ENCODE measurements at places on chromosomes 3 and 15.

DNA sequence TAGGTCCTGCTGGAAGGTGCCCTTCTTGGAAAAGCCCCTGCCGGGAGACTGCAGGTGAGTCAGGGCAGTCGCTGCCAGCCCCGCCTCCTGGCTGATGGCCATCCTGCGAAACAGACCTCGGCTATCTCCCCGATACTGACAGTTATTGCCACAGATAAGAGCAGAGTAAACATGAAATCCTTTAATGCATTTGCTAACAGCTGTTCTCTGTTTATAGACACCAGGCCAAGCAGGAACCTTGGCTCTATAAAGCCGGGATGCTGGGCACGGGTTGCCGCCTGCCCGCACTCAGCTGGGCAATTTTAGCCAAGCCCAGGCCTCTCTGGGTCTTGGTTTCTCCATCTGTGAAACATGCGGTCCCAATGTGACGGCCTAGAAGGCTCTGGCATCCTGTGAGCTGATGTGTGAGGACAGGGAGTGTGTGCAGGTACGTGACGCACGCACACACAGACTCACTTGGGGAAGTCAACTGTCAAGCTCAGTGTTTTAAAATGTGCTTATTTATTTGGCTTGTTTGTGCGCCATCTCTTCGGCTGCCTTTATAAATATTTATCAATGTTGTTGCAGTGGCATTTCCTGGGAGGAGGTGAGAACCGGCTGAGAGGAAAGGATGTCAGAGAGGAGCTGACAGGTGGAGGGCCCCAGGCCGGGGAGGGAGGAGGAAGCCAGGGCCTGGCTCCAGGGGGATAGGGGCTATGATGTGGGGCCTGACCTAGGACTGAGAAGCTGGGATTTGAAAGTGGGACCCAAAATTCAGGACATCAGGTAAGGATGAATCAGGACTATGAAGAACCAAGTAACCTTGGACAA, 50.8 kb upstream of the PRR23E start:
- no peak for DNase-seq

- no peak for DNase-seq
These were observed 5.5 kb downstream of the CPLX3 start for GRCh38 chr15:74831813-74832495.

- no peak for DNase-seq
These were observed 43.2 kb upstream of the ACKR4 start for GRCh38 chr3:132553826-132554225.

DNA sequence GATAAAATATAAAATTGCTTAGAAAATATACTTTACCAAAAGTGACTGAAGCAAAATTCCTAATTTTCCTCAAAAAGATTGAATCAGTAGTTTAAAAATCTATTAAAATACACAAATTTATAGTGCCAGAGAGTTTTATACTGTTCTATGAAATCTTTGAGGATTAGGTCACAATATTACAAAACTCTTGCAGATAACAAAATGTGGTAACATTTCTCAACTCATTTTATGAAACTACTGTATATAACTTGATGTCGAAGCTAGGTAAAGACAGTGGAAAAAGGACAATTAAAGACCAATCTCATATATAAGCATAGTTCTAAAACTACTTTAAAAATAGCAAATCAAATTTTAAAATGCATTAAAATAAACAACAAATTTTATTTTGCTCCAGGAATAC, 15.9 kb downstream of the VEPH1 start:
- no peak for DNase-seq

DNA sequence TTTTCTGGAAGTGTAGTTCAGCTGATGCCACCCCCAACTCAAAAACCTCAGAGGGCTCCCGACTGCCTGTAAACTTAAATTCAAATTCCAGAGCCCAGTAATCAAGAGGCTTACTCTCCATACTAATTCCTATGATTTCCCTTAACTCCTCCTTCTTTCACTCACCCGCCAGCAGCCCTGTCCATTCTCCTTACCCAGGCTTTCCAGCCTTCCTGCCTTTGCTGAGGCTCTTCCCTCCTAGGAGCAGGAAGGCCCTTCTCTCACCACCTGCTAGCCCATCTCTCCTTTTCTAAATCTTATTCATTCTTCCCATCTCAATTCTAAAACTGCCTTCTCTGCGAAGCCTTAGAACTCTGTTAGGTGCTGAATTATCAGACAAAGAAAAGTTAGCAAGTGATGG, 30.4 kb downstream of the RORA start:
- DNase-seq, result no peak

- no peak for DNase-seq
These were observed 47.5 kb downstream of the DNASE1L3 start for GRCh38 chr3:58163234-58163633.

DNA sequence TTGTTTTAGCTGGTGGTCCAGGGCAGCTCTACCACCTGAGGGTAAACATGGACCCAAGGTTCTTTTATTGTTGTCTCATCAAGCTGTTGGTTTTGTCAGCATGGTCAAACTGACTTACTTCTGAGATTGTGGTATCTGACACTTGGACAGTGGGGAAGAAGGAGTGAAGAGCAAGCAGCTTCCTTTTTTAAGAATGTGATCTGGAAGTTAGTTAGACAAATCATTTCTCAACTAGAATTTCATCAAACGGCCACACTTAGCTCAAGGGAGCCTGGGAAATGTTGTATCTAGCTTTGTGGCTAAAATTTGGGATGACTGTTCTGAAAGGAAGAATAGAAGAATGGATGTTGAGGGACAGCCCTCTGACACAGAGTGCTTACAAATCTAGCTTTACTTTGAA, 215.2 kb downstream of the ZNF621 start:
- DNase-seq, result no peak

DNA sequence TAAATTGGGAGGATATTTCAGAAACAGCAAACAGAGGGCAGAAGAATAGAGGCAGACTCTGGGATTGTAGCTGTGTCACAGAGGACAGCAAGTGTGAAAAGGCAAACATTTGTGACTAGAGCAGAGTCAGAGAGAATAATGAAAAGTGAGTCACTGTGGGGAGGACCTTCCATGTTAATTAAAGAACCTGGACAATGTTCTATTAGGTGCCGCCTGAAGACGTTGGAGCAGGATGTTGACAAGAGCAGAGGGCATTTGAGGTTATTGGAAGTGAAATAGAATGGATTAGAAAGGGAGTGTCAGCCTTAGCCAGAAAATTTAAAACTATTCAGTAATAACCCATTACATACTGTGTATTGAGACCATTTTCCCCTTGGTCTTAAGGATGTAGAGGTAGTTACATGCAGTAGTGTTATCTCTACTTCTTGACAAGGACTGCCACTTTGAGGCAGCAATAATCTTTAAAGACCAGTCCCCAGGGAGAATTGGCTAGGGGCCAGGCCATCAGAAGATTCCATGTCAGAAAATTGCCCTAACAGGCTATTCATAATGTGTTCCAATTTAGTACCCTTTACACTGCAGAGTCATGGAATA, 5.8 kb downstream of the ACKR2 start:
- DNase-seq, result no peak

GRCh38 chr15:101088788-101089578, 162.9 kb downstream of the CHSY1 start:
- peak; percentile 33 for DNase-seq

DNA sequence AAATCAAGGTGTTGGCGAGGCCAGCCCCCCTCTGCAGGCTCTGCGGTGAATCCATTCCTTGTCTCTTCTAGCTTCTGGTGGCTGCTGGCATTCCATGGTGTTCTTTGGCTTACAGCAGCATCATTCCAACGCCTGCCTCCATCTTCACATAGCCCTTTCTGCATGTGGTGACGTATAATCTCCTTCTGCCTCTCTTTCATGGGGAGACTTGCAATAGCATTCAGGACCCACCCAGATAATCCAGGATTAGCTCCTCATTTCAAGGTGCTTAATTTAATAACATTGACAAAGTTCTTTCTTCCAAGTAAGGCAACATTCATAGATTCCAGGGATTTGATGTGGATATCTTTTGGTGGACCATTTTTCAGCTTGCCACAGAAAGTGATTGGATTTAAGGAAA, 35.8 kb downstream of the ISG20 start:
- DNase-seq, result no peak

- no peak for DNase-seq
These were observed 96.5 kb downstream of the FSIP1 start for GRCh38 chr15:39685999-39686613.

DNA sequence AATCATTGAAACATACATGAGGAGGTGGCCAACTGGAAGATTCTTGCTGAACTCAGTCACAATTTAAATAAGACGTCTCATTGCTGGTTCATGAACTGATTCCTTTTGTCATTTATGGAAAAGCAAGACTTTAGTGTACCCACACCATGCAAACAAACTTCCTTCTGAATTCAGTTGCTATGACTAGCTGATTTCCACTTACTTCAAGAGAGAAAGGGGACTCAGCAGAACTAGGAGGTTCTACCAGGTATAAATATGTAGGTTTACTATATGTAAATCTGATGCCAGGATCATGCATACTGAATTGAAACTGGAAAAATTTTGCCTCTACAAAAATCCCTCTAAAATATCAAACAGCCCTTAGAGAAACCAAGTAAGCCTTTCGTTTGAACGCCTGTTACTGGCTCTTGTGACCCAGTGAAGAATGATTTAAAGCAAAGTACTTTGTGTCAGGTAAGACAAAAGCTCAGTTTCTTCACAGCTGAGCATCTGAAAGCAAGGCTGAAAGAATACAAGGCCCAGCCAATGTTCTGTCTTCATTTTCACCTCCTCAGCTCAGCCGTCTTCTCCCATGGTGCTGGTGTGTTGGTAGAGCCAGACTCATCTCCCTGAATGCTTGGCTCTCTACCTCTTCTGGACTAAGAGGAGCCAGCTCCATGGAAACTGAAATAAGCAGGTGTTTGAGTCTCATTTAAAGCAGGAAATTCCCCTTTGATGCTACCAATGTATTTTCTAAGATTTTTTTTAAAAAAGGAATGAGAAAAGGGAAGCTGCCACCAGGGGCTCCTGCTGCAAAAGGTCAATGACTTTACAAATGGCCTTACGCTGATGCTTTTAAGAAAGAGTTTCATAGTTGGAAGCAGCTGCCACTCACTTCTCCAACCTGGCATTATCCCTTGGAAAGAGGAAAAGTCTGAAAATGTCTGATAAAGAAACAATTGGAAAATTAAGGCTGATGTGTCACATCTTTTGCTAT, 301.6 kb downstream of the EFHB start:
- no peak for DNase-seq

DNA sequence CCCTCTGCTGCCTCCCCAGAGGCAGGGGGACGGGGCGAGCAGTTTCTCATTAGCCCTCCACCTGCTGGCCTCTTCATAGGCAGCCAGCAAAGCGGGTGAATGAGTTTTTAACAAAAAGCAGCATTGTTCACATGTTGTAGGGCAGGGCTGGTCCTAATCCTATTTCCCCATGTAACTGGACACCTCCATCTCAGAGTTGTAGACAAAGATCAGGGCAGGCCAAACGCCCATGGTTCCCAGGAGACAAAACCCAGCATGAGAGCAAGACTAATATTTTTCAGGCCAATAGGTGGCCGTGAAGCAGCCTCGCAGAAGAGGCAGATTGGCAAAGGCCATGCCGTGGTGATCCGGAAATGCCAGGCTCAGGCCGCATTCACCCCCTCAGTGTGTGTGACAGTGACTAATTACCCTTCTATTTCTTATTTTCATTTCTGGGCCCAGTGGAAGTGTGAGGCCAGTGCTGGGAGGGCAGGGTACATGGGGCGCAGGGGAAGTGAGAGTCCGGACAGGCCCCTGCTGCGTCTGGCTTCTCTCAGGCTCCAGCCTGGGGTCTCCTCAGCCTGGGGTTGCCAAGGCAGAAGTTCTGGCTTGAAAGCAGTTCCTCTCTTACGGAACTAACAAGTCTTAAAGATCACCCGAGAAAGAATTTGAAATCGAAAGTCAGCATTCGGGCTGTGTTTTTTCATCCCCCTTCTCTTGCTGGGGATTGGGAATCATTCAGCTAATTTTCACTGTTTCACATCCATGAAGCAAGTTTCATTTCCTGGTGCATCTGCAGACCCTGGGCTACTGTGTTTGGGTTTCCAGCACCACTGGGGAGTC, 64.8 kb downstream of the BOC start:
- peak; percentile 32 for DNase-seq

DNA sequence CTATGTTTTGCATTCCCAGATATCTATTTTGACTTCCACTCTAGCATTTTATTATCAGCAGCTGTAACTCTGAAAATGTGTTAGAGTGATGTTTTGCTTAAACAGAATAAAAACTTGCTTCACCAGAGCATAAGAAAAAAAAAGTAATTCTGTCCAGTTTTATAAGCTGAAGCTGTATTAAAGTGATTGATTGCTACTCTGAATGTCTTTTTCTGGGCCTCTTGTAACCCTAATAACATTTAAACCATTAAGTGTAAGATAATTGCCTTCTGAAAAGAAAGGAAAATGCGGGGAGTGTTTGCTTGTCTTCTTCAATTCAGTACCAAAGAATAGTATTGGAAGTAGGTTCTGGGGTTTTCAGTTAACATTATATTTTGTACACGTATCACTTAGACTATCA, 57.9 kb upstream of the UBE2E1 start:
- no peak for DNase-seq

- no peak for DNase-seq
These were observed 26.1 kb upstream of the LOXL1 start for GRCh38 chr15:73900095-73900712.

- no peak for DNase-seq
These were observed 28.4 kb downstream of the CPN2 start for GRCh38 chr3:194322678-194323211.

DNA sequence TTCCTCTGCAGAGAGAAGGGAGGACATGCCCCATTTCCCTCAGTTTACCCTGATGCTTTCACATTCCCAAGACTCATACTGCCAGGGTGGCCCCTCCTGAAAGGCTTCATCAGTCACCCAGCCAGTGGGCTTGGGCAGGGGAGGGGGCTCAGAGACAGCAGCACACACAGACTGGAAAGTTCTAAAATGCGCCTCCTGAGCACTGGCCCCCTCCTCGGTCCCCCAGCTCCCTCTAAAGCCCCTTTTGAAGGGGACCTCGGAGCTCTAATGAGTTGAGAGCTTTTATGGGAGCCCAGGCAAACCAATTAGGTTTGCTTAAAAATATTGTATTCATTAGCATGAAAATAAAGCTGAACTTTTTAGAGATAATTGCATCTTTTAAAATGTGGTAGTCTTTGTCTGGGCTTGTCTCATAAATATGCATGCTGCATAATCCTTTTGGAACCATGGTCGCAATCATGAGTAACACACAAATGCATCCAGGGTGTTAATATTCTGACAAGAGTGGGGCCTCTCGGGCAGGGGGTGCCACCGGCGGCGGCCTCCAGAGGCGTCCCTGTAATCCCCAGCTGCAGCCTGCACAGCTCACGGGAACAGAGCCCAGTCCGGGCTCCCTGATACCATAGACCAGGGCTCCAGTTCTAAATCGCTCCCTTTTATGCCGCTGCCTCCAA, 78.5 kb downstream of the RPLP1 start:
- peak; percentile 37 for DNase-seq

- no peak for DNase-seq
These were observed 78.8 kb upstream of the CNTN3 start for GRCh38 chr3:74693251-74693650.

DNA sequence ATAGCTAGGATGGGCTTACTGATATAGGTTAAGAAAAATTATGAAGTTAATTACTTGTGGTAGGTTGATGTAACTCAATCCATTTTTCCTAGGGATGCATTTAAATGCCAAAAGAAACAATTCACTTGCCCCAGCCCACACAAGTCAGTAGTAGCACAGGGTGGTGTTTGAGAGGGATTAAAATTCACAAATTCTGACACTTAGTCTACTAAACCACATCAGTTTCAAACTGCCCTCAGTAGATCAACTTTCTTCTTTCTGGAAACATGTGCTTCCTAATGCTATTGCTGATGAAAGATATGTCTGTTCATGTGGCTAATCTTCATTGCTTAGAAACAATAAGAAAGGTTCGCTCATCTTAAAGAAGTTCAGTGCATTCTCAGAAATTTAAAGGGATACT, 160.6 kb downstream of the EPHA3 start:
- DNase-seq, result no peak

GRCh38 chr3:57423335-57423734, 120.8 kb downstream of the DNAH12 start:
- DNase-seq, result no peak

All from hippocampal formation (tissue), 2 donors.